ENCODE measurements at places on chromosomes 2 and 18.

- DNase-seq: no peak
Measured at GRCh38 chr2:157363612-157364101, 38.0 kb upstream of the ERMN start.

GRCh38 chr2:241412144-241412543 lies 56.1 kb downstream of the FARP2 start:
- no peak for DNase-seq

DNA sequence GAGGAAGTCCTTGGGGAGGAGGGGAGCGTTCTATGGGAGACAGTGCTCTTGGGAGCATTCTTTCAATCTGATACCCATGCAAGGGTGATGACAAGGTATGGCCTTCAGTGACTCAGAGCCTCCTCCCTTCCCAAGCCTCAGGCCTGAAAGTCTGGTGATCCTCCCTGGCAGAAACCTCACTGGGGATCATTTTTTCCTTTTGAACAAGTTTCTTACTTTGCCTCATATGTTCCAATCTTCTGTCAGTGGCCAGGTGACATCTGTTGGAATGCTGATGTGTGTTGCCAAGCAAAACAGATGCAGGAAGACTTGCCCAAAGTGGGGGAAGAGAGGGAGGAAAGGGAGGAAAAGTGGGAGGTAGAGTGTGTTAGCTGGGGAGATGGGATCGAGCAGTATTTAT lies 224.8 kb downstream of the NEDD4L start:
- no peak for DNase-seq

DNA sequence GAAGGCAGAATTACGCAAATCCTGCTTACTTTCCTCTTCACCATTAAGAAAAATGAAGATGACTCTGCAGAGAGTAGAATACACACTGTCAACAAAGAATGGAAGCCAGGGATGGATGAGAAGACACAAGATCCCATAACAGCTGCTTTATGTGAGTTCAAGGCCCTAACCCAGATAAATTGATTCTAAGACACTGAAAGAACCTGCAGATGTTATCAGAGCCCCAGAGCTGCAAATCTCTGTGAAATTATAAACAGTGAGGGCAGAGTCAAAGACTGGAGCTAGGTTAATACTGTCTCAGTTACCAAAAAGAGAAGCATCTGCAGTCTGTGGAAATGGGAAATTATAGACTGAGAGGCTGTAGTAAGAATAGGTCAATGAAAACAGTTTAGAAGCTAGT lies 320.1 kb upstream of the PKDCC start:
- DNase-seq: no peak

- DNase-seq: no peak
Measured at GRCh38 chr2:113124181-113124961, 3.0 kb upstream of the IL1RN start.

- no peak for DNase-seq
Measured at GRCh38 chr2:212733273-212733672, 194.7 kb upstream of the ERBB4 start.

DNA sequence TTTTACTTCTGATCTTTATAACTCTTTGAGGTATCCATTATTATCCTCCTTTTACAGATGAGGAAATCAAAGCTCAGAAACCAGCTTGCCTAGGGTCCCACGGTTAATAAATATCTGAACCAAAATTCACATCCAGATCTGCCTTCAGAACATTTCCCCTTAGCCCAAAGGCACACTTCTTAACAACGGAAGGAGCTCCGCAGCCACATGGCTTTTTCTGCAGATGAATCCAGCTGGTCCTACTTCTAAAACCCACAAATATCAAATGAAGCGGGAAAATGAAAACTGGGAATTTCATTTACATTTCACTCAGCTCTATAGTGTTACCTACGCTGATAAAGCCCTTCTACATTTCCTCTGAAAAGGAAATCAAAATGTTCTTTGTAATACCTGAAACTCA lies 357.0 kb upstream of the ID2 start:
- DNase-seq: no peak

- no peak for DNase-seq
Measured at GRCh38 chr2:76270096-76270710, 559.5 kb upstream of the GCFC2 start.

DNA sequence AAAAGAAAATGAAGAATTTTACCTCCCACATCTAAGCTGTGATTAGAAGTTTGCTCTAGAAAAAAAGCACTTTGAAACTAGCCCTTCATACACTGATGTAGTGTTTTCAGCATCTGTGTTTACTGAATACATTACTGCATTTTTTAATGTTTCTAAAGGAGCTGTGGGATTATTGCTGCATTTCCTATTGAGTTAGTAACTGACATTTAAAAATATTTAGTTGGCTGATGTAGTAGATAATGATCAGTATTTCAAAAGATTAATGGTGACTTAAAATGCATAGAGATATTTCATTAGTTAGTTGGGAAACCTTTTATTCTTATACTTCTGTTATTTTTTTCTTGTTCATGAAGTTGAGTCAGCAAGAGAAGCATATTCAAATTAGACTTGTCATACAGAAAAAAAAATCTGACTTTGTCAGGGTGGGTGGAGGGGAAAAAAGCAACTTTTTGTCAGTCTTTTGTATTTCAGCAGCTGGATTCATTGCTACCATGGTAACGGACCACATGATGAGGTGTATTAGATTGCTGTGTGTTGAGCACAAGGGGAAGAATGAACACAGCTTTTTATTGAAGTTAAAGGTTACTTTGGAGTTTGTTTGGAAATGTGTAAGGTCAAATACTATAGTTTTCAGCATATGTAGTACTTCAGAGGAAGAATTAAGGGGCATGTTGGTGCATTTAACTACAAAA lies at the start of gene DTNA:
Gene DTNA, plus strand, starts transcription at position 549 of the 692 bp plus-strand sequence. CDS start 45,679 bp downstream, outside the sequence.
- DNase-seq: no peak

DNA sequence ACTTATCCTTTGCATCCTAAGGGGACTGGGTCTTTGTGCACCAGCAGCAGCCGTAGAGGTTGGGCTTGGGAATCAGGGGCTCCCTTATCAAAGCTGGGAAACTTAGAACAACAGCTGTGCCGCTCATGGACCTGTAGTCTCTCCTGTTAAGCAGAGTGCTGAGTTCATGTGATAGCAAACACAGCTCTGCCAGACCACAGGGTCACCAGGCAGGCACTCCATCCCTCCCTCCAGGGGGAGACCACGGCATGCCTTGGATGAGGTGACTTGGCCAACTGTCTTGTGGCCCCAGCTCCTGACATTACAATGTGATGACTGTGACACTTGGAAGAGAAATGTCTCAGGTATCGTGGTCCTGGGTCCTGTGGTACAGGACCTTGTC lies 60.0 kb downstream of the DGKD start:
- DNase-seq: no peak

- DNase-seq: no peak
Measured at GRCh38 chr18:45316127-45316526, 299.1 kb upstream of the SLC14A2 start.

DNA sequence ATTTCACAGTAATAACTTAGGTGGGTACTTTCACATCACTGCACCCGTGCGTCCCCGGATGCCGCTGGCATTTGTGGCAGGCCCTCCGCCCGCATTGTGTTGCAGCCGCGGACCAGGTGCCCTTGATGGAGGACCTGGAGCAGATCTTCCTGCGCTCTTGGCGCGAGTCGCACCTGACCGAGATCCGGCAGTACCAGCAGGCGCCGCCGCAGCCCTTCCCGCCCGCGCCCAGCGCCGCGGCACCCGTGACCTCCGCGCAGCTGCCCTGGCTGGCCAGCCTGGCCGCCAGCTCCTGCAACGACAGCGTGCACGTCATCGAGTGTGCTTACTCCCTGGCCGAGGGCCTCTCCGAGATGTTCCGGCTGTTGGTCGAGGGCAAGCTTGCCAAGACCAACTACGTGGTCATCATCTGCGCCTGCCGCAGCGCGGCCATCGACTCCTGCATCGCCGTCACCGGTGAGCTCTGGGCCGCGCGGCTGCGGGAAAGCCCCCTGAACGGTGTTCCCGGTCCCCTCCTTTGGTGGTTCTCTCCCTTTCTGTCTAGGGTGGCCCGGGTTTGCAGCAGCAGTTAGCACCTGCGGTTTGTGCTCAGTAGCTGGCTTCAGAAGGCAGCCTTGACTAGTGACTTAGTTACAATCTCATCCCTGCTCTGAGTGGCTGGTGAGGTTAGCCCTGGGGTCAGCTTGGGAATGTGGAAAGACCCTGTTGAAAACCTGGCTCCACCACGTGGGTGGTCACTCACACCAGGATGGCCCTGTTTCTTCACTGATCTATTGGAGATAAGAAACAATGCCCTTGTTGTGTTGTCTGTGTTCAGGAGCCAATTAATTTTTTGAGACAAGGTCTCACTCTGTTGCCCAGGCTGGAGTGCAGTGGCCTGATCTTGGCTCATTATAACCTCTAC lies 59.1 kb downstream of the GREB1 start:
- no peak for DNase-seq

- DNase-seq: no peak
Measured at GRCh38 chr18:32391126-32391525, 79.6 kb downstream of the GAREM1 start.

- no peak for DNase-seq
Measured at GRCh38 chr18:57523171-57523956, 63.1 kb downstream of the FECH start.

GRCh38 chr2:215528555-215528954 lies 92.7 kb upstream of the FN1 start:
- no peak for DNase-seq

DNA sequence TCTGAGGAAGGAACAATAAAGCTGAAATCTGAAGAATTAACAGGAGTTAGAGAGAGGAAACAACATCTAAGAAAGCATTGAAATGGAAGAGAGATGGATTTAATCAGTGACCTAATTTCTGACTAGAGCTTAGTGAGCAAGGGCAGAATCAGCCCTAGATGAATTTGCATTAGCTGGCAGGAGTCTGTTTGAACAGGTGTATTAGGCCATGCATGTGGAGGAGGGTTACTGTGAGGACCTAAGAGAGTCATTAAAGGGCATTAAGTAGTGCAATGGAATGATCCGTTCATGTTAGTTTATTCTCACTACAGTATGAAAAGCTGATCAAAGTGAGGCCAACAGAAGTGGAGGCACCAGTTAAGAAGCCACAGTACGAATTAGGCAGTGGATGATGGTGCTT lies 285.3 kb downstream of the GRB14 start:
- no peak for DNase-seq

DNA sequence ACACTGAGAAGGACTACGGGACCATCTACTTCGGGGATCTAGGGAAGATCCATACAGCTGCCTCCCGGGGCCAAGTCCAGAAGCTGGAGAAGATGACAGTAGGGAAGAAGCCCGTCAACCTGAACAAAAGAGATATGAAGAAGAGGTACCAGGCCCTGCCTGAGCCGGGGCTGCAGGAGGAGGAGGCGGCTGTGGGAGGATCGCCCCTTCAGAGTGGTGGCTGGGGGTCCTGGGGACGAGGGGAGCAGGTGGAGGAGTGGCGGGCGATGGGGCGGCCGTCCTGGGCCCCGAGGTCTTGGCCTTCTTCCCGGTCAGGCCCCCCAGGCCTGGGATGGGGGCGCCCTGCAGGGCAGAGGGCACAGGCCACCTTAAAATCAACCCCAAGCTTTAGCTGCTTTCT lies 524 bp downstream of the ANKRD30B start:
- no peak for DNase-seq

DNA sequence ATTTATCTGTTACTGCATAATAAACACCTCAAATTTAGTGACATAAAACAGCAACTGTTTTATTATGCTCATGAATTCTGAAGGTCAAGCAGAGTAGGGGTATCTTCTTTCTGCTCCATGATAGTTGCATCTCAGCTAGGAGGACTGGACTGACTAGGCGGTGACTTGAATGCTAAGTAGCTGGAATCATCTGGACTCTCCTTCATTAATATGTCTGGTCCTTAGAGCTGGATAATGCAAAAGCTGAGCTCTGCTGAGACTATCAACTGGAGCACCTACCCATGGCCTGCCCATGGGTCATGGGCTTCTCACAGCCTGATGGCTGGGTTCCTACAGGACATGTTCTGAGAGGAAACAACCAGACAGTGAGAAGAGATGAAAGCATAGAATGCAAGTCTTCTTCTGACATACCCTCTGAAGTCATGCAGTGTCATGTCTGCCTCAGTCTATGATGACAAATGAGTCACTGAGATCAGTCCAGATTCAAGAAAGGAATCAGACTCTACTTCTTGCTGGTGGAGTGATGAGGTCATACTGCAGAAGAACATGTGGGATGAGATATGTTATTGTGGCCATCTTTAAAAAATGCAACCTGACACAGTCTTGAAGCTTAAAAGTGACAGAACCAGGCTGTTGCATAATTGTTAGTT lies 174.2 kb upstream of the OSR1 start:
- no peak for DNase-seq

DNA sequence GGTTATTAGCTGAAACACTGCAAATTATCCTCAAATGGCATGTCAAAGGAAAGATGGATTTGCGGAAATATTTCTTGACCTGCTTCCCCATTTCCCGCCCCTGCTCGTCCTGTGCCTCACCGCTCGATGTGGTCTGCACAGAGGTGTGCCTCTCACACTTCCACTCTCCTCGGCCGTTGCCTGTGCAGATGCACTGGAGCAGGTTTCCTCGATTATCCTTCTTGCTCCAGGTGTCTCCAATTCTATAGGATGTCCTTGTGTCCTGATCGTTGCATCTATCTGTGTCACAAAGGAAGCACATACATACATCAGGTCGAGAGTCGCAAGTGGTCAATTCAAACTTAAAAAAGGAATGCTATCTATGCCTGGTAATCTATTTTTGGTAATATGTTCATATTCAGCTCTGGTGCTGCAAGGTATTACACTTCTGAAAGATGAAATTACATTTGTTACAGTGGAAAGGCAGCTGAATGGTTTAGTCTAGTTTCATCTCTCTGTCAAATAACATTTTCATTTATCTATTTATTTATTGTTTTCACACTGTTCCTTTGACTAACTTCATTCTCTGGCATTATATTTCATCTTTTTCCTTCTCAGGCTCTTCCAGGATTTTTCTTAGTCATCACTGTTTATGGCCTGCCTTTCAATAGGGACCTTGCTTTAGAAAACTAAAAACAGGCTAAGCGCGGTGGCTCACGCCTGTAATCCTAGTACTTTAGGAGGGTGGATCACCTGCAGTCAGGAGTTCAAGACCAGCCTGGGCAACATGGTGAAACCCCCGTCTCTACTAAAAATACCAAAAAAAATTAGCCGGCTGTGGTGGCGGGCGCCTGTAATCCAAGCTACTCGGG lies 7.6 kb downstream of the FN1 start:
- no peak for DNase-seq
